ENCODE measurements at places on chromosomes 1 and 21.

GRCh38 chr1:156106624-156107488, 7.7 kb upstream of the LMNA start:
- DNase-seq = no peak

- DNase-seq = no peak
Observed at GRCh38 chr21:46362946-46363345, 39.0 kb downstream of the PCNT start.

DNA sequence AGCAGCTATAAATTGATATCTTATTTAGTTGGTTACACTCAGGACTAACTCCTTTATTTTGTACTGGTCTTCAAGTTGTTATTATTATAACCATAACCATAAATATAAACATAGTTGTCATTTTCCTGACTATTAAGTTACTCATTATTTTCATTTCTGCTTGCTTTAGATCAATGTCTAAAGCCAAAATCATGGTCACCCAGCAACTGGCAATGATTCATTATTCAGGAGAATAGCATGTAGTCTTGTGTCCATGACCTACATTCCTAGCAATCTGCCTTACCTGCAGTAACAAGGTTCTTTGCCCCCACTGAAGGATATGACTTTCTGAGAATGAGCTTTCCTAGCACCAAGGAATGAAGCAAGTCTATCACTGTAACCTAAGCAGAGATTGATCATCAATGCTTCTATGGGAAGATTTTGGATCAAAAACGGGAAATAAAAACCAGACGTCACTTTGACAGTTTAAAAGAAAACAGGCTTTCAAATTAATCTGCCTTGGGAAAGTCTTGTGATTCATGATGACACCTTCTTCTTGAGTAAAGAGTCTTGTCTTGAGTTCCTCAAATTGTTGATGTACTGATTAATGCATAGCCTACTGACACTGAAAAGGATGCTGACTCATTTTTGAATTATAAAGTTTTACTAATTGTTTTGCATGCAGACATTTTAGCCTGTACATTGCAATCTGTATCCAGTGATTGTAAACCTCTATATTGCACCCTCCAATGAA, 203.3 kb upstream of the IVNS1ABP start:
- DNase-seq = peak; percentile 31

GRCh38 chr1:66752000-66752592, at the start of gene DYNLT5:
Gene DYNLT5, plus strand, starts transcription at chr1:66752459. Its CDS starts 2,200 bp downstream, at chr1:66754659.
- no peak for DNase-seq

- peak; percentile 70 for DNase-seq
Observed at GRCh38 chr1:206479183-206480125, 9.2 kb downstream of the IKBKE start.

GRCh38 chr1:54335755-54336108, 70.5 kb downstream of the SSBP3 start:
- no peak for DNase-seq

GRCh38 chr1:27413004-27413403, 20.6 kb downstream of the GPR3 start:
- DNase-seq = no peak

DNA sequence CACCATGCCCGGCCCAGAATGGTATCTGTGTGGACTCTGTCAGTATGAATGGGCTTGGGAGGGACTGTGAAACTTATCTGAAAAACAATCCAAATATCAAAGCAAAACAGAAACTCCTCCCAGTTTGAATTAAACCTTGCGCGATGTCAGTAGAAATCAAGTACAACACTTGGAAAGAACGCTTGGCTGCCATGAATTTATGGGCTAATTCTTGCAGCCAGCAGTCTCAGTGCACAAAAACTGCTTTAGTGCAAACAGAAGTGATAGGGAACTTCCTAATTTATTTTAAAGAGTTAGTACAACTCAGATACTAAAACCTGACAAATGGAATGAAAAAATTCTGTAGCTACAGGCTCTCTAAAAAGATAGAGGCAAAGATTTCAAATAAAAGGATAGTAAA, 8.5 kb downstream of the CLCA1 start:
- no peak for DNase-seq

DNA sequence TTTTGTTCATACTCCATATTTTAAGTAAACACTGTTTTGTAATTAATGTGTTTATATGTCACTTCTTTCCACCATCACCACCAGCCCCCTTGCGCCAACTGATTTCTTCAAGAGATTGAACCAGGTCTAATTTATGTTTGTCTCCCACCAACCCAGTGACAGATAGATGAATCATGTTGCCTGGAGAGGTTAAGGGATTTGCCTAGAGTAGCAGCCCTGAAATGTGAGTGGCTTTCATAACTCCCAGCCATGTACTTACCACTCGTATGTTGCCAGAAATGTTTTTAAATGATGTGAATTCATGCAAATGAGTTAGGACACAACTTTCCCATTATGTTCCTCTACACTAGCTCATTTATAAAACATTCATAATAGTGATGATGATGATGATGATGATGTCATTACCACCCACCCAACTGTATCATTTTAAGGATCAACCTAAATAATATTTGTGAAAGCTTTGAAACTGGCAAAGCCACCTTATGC, 86.9 kb downstream of the LRRC8D start:
- no peak for DNase-seq

Data from activated CD4-positive, alpha-beta T cell treated with anti-CD3 and anti-CD28 coated beads, Interleukin-10, Interleukin-2, amounts not matched to agents 100 ng/mL and 50 ng/mL, durations not matched to agents 16 hours and 8 hours (primary cell).